Kidney (tissue), 22 donors: ENCODE measurements at places on chromosomes 4 and X. TPM values are rescaled to one million over a fixed set of nuclear protein-coding genes. Genes with fewer than 3 reads are reported as not detected.

GRCh38 chrX:129875669-129876068, 30.3 kb upstream of the UTP14A start:
- no peak for DNase-seq

DNA sequence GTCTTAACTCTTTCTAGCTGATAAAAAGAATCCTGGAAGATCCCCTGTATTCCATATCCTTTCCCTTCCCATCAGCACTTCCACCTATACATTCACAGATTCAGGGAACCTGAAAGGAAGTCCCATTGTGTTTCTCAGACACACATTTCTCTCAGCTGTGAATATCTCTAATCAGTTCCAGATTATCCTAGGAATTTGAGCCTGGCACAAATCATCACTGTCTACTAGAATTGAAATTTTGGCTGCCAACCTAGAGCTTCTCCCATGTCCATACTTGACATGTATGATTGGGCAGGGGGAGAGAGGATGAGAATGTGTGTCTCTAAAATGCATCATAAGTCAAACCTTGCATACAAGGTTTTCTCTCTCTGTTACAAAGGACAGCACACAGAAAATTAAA, 53.1 kb downstream of the NDST3 start:
- no peak for DNase-seq

GRCh38 chr4:101599620-101600019, 190.9 kb upstream of the BANK1 start:
- DNase-seq, result no peak

DNA sequence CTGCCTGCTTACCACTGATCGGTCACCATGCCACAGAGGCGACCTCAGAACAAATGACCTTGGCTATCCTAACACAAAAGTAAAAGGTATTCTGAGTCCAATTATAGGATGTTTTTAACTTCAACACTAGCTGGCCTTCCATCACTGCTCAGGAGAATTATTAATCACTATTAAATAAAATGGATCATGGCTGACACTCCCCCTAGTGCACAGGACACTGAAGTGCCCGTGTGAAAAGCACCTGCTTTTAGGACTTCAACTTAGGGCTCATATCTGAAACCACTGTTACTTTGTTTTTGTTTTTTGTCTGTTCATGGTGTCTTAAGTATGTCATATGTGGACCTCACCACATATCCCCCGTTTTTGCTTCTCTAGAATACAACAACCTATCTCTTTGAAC, 33.9 kb downstream of the STX18 start:
- DNase-seq, result no peak

- DNase-seq, result no peak
Observed at GRCh38 chr4:110793381-110793801, 170.5 kb upstream of the PITX2 start.

DNA sequence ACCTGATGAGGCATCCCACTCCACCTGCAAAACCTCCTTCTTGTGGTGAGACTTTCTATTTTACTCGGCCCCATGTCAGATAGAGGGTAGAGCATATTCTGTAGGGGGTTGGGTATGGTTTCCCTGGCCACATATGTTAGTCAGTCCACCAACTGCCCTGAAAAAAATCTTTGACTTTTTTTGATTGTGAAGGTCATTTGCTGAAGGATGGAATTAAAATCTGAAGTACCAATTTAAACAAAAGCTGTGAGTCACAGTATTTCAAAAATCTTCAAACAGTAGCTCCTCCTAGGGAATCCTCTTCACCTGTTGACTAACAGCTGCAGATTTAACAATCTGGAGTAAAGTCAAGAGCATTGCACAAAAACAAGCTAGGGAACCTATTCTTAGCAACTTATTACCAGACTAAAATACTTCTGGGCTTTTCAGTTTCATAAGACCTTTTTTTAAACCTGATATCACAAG, 8.0 kb upstream of the CCDC110 start:
- DNase-seq, result no peak

GRCh38 chr4:101022151-101023024, 324.9 kb downstream of the PPP3CA start:
- DNase-seq, result no peak

The CCDC120 gene
- polyA plus RNA-seq, result 5.2 TPM
